Small intestine (tissue), 16 donors: ENCODE measurements at places on chromosomes 13 and 19.
A peak's percentile ranks its signal among the peaks of the same experiment; 100 is the strongest.

DNA sequence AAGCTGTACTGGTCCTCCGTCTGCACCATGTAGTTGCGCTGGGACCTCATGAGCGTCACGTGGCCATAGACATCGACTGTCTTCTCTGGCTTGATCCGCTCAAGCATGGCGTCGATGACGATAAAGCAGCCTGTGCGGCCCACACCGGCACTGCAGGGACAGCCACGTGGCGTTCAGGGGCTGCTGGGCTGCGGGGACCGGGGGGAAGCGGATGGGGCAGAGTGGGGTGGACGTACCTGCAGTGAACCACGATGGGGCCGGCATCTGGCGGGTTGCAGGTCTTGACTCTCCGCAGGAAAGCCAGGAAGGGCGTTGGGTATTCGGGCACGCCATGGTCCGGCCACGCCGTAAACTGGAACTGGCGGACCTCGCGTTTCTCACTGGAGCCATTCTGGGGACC is 128.5 kb downstream of the PTPRS start:
- DNase-seq = no peak

DNA sequence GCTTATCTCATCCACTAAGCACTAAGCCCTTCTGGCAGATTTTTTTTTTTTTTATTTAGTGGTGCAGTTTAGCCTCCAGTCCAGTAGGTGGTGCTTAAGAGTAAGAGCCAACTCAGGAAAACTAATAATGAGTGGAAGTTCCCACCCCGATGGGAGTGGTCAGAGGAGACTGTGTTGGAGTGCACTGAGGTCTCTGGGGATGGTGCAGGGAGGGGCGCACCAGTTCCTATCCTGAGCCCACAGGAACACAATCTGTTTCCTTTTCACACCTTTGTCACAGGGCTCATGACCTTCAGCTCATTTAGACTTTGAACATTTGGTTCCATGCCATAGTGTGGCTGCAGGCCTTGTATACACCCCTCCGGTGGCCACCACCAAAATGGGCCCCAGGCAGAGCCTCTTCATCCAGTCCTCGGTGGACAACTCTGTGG is 367.4 kb downstream of the SPRY2 start:
- DNase-seq = peak; percentile 10

GRCh38 chr13:47081246-47081645 is 184.4 kb upstream of the HTR2A start:
- DNase-seq = no peak

DNA sequence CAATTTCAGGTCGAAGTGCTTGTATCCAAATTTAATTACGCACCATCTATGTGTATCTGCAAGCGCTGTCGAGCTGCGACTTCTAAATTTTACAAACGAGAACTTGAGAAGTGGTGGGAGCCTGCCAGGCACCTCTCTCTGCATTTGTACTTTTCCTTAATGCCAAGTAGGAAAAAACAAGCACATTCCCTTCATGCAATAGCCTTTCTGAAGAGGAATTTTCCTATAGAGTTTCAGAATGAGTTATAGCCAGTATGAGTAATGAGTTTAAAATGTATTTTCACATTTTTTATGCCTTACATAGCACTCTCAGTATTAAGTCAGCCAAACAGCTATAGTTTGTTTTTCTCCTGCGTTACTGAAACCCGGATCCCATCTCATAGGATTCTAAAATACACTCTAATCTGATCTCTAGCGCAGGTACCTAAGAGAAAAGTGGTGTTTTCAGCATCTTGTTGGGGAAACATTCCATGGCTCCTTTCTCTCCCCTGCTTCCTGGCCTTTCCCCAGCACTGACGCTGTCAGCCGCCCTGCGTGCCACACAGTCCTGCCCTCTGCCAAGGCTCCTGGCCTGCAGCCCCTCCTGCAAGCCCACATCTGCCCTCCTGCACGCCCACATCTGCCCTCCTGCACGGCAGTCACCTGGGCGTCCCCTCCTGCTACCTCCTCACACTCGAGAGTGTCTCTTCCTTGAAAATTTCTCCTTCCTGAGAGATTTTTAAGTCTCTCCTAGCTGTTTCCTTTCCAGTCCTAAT is 526.9 kb downstream of the MYO16 start:
- no peak for DNase-seq

DNA sequence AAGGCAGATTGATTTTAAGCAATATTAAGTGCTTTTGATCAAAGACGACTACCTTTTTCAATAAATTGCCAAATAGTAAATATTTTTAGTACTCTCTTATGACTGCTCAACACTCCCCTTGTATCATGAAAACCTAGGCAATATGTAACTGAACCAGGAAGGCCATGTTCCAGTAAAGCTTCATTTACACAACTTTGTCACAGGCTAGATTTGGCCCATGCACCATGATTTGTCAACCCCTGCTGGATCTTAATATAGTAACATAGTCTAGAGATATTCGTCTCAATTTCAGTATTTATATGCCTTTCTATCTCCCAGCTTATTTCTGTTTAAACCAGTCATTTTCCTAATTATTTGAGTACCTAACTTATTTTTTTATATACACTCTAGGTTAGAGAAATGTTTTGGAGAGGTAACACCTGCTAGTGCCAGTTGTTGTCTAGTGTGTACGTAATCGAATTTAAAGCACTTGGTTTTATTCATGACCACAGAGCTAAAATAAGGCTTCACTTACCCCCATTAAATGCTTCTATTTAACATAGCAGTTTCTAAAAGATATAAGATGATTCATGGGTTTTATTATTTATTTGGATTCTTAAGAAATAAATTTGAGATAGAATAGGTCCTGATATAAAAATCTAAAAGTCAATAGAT is 21.0 kb downstream of the TPP2 start:
- DNase-seq = no peak

GRCh38 chr19:28887920-28888618 is 324.9 kb downstream of the UQCRFS1 start:
- DNase-seq = no peak

GRCh38 chr19:17209126-17210036 is 5.8 kb upstream of the USE1 start:
- no peak for DNase-seq

DNA sequence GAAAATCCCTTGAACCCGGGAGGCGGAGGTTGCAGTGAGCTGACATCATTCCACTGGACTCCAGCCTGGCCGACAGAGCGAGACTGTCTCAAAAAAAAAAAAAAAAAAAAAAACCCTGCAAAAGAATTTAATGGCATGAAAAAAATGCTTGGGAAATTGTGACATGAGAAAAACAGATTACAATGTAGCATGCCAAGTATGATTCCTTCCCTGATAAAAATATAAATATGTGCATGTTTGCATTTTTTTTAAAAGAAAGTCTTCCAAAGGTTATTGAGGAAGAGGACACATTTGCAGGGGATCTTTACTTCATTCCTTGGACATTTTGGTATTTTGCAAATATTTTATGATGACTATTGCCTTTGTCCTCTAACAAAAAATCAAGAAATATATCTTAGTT is 14.5 kb upstream of the ZBTB32 start:
- no peak for DNase-seq

GRCh38 chr19:41408256-41408655 is 10.6 kb downstream of the BCKDHA start:
- DNase-seq = peak; percentile 41

- DNase-seq = peak; percentile 71
These were observed 4.2 kb upstream of the WBP4 start for GRCh38 chr13:41056826-41057711.

GRCh38 chr19:40822161-40822560 is 23.2 kb downstream of the EGLN2 start:
- no peak for DNase-seq

GRCh38 chr13:109884462-109884861 is 98.1 kb upstream of the IRS2 start:
- no peak for DNase-seq

DNA sequence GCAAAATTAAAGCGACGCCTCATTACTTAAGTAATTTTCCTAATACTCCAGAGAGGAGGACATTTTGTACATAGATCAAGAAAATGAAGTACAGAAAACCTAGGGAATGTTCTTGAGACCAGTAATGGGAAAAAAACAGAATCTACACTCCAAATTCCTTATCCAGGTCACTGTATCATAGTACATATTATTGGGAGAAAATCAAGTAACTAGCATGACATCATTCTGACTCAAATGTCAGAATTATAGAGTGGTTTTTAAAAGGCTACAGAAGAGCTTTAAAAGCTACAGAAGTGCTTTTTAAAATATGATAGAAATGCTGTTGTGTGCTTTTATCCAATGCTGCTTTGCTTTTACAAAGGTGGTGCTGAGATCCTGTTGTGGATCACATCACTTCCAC is 86.3 kb upstream of the SLC15A1 start:
- DNase-seq = no peak

DNA sequence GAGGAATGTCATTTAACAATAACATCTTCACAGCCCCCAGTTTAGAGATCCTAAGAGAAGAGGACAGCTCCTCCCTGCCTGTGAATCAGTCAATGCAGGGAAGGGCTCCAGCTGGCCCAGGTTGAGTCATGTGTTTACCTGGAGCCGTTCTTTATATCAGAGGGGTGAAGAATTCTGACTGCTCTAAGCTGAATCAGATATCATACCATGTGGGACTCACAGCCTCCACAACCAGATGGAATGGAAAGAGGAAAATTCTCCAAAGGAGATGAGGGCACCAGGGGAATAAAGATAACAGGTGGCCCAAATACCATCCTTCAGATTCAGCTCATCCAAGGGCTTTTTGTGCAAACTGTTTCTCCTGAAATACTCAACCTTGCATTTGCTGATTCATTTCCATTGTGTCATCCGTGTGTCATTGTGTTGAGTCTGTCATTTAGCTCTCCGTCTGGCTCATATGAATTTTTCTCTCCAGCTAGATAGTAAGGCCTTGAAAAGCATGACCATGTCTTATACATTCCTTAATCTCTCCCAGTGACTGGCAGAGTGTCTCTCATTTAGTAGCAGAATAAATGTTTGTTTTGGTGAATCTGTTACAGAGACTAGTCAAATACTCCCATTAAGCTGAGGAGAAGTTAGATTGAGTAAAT is 217.9 kb downstream of the RFC3 start:
- DNase-seq = no peak

GRCh38 chr13:77857531-77858209 is 61.0 kb downstream of the EDNRB start:
- no peak for DNase-seq

DNA sequence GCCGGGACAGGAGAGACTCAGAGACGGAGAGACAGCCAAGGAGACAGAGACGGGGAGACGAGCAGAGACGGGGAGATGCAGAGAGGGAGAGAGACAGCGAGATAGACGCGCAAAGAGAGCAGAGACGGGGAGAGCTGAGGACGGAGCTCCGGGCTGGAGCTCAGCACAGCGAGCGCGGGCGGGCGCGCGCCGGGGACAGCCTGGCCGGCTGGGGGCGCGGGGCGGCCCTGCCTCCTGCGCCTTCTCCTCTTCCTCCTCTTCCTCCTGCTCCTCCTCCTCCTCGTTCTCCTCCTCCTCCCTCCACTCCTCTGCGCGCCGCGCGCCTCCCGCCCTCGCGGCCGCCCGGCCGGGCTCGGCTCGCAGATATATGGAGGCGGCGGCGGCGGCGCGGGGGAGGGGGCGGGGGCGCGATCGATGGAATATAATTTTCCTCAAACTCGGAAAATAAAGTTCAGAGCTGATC is at the start of gene ERFL:
ERFL (minus strand) TSS at position 229 of the 463 bp plus-strand sequence. CDS start 15,530 bp downstream, outside the sequence.
- no peak for DNase-seq

- DNase-seq = peak; percentile 78
These were observed 21.8 kb downstream of the ARRDC2 start for GRCh38 chr19:18029617-18030338.

DNA sequence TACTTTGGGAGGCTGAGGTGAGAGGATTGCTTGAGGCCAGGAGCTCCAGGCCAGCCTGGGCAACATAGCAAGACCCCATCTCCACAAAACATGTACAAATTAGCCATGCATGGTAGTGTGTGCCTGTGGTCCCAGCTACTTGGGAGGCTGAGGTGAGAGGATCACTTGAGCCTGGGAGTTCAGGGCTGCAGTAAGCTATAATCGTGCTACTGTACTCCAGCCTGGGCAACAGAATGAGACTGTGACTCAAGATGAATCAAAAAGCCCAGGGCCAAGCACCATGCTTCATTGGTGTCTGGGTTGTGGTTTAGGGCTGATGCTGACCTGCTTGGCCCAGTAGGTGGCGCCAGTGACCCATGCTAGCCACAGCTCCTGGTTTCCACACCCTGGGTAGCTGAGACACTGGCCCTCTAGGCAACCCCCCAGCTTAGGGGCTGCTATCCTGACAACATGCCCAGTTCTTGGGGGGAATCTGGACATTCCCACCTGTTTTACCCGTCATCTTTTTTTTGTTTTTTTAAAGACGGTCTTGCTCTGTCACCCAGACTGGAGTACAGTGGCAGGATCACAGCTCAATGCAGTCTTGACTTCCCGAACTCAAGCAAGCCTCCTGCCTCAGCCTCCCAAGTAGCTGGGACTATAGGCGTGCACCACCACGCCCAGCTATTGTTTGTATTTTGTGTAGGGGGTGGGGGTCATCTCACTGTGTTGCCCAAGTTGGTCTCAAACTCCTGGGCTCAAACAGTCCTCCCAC is 5.5 kb downstream of the CCDC124 start:
- peak; percentile 71 for DNase-seq

DNA sequence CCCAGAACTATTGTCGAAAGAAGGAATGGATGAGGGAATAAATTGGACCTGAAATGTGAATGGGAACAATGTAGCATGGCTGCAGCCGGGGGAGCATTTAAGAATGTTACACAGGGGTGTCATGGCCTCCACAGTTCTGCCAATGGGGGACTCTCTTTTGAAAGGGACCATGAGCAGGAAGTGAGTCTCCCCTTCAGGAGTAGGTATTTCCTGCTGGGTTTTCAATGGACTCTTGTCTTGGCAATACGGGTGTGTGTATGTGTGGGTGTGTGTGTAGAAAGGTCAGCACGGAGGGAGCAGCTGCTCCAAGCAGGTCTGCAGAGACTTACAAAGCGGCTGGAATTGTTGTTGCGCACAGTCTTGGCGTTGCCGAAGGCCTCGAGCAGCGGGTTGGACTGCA is 24.4 kb downstream of the MYO1F start:
- DNase-seq = peak; percentile 63

GRCh38 chr13:40968416-40969000 is 50.6 kb downstream of the ELF1 start:
- DNase-seq = no peak

DNA sequence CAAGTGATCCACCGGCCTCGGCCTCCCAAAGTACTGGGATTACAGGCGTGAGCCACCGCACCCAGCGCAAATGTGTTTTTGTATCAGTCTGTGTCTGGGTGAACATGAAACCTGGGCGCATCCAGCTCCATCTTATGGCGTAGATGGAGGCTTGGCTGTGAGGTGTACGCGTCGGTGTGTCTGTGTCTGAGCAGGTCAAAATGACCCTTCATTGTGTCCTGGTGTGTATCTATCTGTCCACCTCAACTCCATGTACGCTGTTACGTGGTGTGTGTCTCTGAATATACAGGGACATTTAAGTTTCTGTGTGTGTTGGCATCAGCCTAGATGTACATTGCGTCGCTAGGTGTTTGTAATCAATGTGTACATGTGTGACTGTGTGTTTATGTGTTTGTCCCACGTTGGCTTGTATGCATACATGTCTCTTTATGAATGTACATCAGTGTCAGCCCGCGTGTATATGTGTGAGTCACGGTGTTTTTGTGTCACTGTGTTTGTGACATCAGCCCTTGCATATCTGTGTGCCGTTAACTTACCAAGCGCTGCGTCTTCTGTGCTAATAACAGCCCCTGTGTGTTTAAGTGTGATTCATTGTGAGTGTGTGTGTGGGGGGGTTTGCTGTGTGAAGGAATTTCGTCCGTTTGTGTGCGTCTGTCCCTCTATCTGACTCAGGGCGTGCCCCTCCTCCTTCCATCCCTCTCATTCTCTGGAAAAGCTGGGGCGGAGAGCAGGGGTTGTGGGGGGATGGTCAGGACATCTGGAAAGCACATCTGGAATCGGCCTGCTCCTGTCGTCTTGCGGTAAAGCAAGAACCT is 6.4 kb downstream of the AXL start:
- peak; percentile 80 for DNase-seq

GRCh38 chr13:86710013-86710412 is 910.8 kb upstream of the SLITRK6 start:
- DNase-seq = no peak
